Activated CD8-positive, alpha-beta memory T cell treated with anti-CD3 and anti-CD28 coated beads, Interleukin-2, amount 10 ng/mL, durations not matched to agents 7 days and 5 days (primary cell): ENCODE measurements at places on chromosomes 5 and 9. TPM values are rescaled to one million over a fixed set of nuclear protein-coding genes. Genes with fewer than 3 reads are reported as not detected.
A peak's percentile ranks its signal among the peaks of the same experiment; 100 is the strongest.

DNA sequence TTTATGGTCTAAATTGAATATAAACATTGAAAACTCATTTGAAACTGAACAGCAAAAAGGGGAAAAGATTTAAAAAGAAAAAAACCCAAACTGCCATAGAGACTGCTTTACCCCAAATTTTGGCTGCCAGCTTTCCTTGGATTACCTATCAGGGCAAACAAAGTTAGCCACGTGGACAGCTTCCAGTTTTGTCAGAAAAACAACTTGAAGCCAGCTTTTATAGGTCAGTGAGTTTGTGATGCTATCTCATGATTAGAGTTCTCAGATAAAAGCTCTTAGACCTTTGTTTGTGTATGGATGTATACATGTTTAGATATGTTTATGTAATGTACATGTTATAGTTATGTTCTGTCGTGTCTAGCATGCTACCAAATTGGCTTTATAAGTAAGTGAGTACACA, 16.1 kb downstream of the FBP2 start:
- no peaks in the 10 kb centered on the region for H3K36me3 ChIP-seq
- DNase-seq, result no peak
- H3K4me1 ChIP-seq, result peaks cover 3% of the 10 kb centered on the region
- H3K27me3 ChIP-seq, result peaks cover 12% of the 10 kb centered on the region
- no peak overlapping the region for H3K27ac ChIP-seq

DNA sequence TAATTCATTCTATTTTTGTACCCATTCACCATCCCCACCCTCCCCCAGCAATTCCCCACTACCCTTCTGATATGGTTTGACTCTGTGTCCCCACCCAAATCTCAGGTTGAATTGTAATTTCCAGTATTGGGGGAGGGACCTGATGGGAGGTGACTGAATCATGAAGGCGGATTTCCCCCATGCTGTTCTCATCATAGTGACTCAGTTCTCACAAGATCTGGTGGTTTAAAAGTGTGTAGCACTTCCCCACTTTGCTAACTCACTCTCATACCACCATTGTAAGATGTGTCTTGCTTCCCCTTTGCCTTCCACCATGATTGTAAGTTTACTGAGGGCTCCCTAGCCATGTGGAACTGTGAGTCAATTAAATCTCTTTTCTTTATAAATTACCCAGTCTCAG, 25.9 kb upstream of the TESK1 start:
- no peak overlapping the region for H3K27ac ChIP-seq
- H3K36me3 ChIP-seq, result peaks cover 20% of the 10 kb centered on the region
- no peaks in the 10 kb centered on the region for H3K27me3 ChIP-seq
- no peak overlapping the region for H3K4me3 ChIP-seq
- no peak for DNase-seq
- H3K4me1 ChIP-seq, result peaks cover 5% of the 10 kb centered on the region

- no peak overlapping the region for H3K27ac ChIP-seq
- H3K4me3 ChIP-seq, result no peak overlapping the region
- H3K4me1 ChIP-seq, result no peaks in the 10 kb centered on the region
- no peaks in the 10 kb centered on the region for H3K36me3 ChIP-seq
These were observed 24.8 kb upstream of the ZNF618 start for GRCh38 chr9:113851359-113851758.

DNA sequence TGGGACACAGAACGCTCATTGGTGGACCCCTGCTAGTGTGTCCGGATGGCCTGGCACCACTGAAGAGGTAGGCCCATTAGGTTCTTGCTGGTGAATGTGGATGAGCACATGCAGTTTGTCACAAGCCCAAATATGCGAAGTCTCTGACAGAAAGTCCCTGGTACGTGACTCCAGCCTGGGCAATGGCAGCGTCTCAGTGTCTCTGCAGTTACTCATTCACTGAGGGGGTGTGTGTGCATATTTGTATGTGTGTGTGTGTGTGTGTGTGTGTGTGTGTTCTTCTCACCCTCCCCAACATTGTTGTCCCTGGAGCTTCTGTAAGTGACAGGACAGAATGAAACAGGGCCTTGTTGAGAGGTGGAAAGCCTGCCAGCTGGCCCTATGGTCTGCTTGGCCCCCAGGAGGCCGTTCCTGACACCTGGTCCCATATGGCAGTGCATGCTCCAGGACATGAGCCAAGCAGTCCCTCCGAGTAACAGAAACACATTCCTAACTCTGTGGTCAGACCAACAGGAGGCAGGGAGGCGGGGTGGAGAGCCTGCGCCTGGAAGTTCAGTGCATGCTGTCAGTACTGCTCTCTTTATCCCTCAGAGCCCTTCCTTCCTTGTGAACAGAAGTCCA, 169.9 kb downstream of the SLC28A3 start:
- DNase-seq, result no peak
- H3K36me3 ChIP-seq, result no peaks in the 10 kb centered on the region
- peaks cover 5% of the 10 kb centered on the region for H3K27me3 ChIP-seq

- DNase-seq, result no peak
- H3K27me3 ChIP-seq, result peaks cover 3% of the 10 kb centered on the region
- H3K27ac ChIP-seq, result no peak overlapping the region
These were observed 166.6 kb upstream of the NFIB start for GRCh38 chr9:14480526-14480925.

- no peak overlapping the region for H3K27ac ChIP-seq
- no peaks in the 10 kb centered on the region for H3K4me1 ChIP-seq
- H3K4me3 ChIP-seq, result no peak overlapping the region
- H3K27me3 ChIP-seq, result no peaks in the 10 kb centered on the region
These were observed 608.4 kb downstream of the TLE1 start for GRCh38 chr9:81080900-81081299.

GRCh38 chr5:149220750-149221149, 50.9 kb upstream of the AFAP1L1 start:
- H3K27me3 ChIP-seq, result peaks cover 3% of the 10 kb centered on the region
- H3K27ac ChIP-seq, result no peak overlapping the region
- no peaks in the 10 kb centered on the region for H3K4me1 ChIP-seq
- DNase-seq, result no peak
- H3K4me3 ChIP-seq, result no peak overlapping the region
- H3K36me3 ChIP-seq, result no peaks in the 10 kb centered on the region

- no peak overlapping the region for H3K4me3 ChIP-seq
- no peak overlapping the region for H3K27ac ChIP-seq
- H3K27me3 ChIP-seq, result peaks cover 22% of the 10 kb centered on the region
- DNase-seq, result no peak
- no peaks in the 10 kb centered on the region for H3K4me1 ChIP-seq
These were observed 22.7 kb upstream of the NDUFS4 start for GRCh38 chr5:53537711-53538110.

DNA sequence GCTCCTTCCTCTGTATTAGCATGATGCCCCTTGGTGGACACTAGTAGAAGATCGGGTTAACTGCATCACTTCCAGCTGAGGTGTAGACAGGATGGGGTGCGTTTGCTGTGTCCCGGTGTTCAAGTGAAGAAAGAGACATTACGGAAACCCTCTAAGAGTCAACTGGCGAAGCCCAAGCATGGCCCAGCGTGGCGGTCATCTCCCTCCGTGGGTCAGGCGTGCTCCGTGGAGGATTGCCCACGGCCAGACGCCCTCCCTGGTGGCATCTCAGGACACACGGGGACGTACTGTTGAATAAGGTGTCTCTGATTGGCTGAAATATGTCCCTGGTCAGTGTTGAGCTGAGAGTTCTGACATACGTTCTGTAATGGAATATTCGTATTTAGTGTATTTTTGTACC, 119.5 kb upstream of the CACNA1B start:
- no peak for DNase-seq
- no peaks in the 10 kb centered on the region for H3K27me3 ChIP-seq
- peaks cover 75% of the 10 kb centered on the region for H3K36me3 ChIP-seq

DNA sequence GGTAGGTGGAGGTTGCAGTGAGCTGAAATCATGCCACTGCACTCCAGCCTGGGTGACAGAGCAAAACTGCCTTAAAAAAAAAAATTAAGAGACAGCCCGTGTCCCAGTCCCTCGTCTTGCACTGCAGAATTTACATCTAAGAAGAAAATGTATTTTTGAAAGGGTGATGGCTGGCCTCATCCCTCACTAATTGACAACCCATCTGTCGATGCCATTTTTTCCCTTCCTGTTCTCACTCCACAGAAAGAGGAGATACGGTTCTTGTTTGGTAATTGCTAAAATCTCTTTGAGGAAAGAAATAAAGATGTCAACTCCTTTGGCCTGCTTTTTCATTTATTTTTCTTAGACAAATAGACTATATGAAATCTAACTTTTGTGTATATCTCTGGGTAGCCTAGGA, 2.4 kb upstream of the LSM11 start:
- H3K4me3 ChIP-seq, result no peak overlapping the region
- H3K27me3 ChIP-seq, result no peaks in the 10 kb centered on the region
- DNase-seq, result no peak
- peaks cover 23% of the 10 kb centered on the region for H3K4me1 ChIP-seq
- H3K27ac ChIP-seq, result no peak overlapping the region

- no peak for DNase-seq
- H3K4me1 ChIP-seq, result no peaks in the 10 kb centered on the region
- no peak overlapping the region for H3K4me3 ChIP-seq
- no peak overlapping the region for H3K27ac ChIP-seq
- H3K36me3 ChIP-seq, result no peaks in the 10 kb centered on the region
- peaks cover 6% of the 10 kb centered on the region for H3K27me3 ChIP-seq
These were observed 34.9 kb upstream of the FCHO2 start for GRCh38 chr5:72920690-72921502.

GRCh38 chr5:32928761-32929160, 217.6 kb downstream of the NPR3 start:
- no peaks in the 10 kb centered on the region for H3K27me3 ChIP-seq
- no peaks in the 10 kb centered on the region for H3K4me1 ChIP-seq
- no peak overlapping the region for H3K4me3 ChIP-seq
- DNase-seq, result no peak

DNA sequence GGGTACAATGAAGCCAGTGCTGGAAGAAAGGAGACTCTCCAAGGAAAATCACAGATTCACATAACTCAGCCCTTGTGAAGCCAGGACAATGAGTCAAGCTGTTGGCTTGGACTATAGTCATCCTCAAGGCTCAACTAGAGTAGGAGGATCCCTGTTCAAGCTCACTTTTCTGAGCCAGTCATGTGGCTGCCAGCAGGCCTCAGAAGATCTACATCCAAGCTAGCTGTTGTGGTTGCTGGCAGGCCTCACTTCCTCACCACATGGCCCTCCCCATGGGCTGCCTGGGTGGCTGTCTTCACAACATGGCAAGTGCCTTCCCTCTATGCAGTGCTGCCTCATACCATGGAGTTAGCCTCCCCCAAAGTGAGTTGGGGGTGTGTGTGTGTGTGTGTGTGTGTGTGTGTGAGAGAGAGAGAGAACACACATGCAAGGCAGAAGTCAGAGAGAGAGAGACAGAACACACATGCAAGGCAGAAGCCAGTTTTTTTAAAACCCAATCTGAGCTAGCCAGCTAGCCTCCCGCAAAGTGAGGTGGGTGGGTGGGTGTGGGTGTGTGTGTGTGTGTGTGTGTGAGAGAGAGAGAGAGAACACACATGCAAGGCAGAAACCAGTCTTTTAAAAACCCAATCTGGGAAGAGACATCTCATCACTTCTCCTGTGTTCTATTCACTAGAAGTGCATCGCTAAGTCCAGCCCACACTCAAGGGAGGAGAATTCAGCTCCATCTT, 17.1 kb downstream of the SCAI start:
- H3K4me3 ChIP-seq, result peak overlapping the region; percentile 32
- peaks cover 25% of the 10 kb centered on the region for H3K4me1 ChIP-seq
- H3K27me3 ChIP-seq, result no peaks in the 10 kb centered on the region
- peaks cover 4% of the 10 kb centered on the region for H3K36me3 ChIP-seq
- peak; percentile 95 for DNase-seq
- H3K27ac ChIP-seq, result peak overlapping the region; percentile 92

DNA sequence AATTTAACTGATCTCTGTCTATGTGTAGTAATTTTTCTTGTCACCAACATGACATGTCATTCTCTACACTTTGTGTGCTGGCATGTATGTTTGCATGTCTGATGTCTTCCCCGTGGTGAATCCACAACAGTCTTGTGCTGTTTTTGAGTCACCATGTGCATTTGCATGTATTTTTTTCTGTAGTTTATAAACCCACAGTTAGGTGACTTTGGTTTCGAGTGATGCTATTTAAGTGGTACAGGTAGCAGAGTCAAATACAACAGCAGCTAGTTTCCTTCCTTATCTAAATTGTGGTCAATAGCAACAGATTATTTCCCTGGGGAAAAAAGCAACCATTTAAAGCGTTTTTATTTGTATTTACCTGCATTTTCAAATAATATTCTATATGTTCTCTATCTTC, 89.9 kb upstream of the FSD1L start:
- no peak overlapping the region for H3K27ac ChIP-seq
- H3K36me3 ChIP-seq, result peaks cover 7% of the 10 kb centered on the region
- H3K27me3 ChIP-seq, result peaks cover 18% of the 10 kb centered on the region
- peaks cover 26% of the 10 kb centered on the region for H3K4me1 ChIP-seq
- DNase-seq, result no peak

DNA sequence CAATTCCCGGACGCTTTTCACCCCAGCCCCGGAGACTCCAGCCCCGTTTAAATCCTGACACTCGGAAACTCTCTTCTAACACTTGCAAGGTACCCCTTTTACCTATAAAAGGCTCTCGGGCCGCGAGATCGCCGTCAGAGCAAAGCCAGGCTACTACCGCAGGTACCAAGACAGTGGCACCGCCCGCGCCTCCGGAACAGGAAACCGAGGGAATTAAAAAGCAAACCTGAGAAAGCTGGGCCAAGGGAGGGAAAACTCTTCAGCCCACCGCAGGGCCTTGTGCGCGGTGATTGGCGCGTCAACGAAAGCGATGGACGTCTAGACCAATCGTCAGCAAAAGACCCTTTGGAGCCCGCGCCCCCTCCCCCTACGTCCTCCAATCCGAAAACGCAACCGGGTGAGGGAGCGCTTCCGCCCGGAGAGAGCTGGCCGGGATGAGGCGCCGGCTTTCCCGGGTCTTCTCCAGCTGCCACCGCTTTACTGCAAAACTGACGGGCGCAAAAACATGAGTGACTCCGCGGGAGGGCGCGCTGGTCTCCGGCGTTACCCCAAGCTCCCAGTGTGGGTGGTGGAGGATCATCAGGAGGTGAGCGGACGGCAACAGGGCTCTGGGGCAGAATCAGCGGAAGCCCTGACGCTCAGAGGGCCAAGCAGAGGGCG, at the start of the genes C5orf22 and DROSHA:
Gene C5orf22 (plus strand): TSS at position 414 of the 660 bp plus-strand sequence. CDS start 92 bp downstream, at position 506.
Gene DROSHA (minus strand): TSS at position 206 of the 660 bp plus-strand sequence. CDS start 3,034 bp downstream, outside the sequence.
- H3K36me3 ChIP-seq, result peaks cover 38% of the 10 kb centered on the region
- H3K4me1 ChIP-seq, result peaks cover 41% of the 10 kb centered on the region
- peak within 1 kb of the TSS; percentile 90 for H3K4me3 ChIP-seq
- peak within 1 kb of the TSS; percentile 94 for H3K27ac ChIP-seq
- H3K27me3 ChIP-seq, result no peaks in the 10 kb centered on the region

DNA sequence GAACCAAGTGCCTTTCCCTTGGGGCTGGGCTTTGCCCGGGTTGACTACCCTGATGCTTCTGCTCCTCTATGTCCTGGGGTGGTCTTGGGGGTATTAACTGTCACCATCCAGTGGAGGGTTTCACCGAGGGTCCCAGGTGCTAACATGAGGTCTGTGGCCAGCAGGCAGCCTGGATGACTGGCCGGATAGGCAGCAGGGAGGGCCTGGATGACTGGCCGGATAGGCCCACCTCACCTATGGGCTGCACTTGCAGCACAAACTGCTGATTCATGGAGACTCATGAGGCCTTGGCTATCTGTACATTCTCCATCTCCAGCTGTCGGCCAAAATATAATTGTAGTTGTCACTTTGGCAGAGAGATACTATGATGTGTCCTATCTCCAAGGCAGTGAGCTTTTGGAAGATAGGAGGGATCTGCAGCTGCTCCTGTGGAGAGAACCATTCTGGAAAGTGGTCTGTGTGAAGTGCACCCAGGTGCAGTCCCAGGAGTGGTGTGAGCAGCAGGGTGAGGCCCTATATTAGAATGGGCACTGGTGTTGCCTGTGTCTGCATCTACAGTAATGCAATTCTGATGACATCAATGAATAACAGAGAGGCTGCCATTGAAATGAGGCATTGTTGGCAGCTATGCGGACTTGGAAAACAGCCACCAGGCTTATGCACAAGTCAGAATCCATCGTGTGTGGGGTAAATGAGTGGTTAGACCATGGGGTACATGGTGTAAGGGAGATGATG, 26.3 kb upstream of the CDKN2AIPNL start:
- peaks cover 22% of the 10 kb centered on the region for H3K4me1 ChIP-seq
- DNase-seq, result no peak
- H3K27ac ChIP-seq, result no peak overlapping the region
- H3K27me3 ChIP-seq, result no peaks in the 10 kb centered on the region
- H3K36me3 ChIP-seq, result no peaks in the 10 kb centered on the region

The GTF2H2C gene
- 33.5 TPM for total RNA-seq

The TAF11L10 gene
- total RNA-seq, result not detected
